Activated naive CD4-positive, alpha-beta T cell (primary cell): ENCODE measurements at places on chromosomes 12 and 14.

- no peak for DNase-seq
Observed at GRCh38 chr14:90666571-90666970, 149.7 kb downstream of the TTC7B start.

- no peak for DNase-seq
Observed at GRCh38 chr14:105141486-105142281, 26.9 kb downstream of the JAG2 start.

- DNase-seq: no peak
Observed at GRCh38 chr14:58832095-58832521, 194.3 kb downstream of the DACT1 start.

- DNase-seq: no peak
Observed at GRCh38 chr12:27333403-27334009, 870 bp downstream of the BMAL2 start.

GRCh38 chr12:95055057-95055456 lies 18.4 kb downstream of the NR2C1 start:
- DNase-seq: no peak

DNA sequence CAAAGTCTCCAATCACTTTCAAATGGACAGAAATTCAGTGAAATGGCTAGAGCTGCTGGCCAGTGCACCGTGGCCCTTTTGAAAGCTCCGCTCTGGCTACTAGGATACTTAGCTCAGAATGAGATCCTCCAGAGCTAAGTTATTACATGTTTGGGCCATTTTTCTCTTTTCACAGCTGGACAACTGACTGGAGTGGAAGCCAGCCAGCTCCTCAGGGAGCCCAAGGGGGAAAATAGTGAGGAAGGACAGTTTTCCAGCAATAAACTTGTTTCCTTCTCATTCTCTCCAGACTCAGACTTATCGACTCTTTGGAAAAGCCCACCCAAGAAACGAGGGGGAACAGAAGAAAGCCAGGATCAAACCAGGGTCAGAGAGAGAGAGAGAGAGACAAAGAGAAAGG lies 266.0 kb downstream of the KSR2 start:
- no peak for DNase-seq

- no peak for DNase-seq
Observed at GRCh38 chr14:23582906-23583760, 4.5 kb upstream of the JPH4 start.

DNA sequence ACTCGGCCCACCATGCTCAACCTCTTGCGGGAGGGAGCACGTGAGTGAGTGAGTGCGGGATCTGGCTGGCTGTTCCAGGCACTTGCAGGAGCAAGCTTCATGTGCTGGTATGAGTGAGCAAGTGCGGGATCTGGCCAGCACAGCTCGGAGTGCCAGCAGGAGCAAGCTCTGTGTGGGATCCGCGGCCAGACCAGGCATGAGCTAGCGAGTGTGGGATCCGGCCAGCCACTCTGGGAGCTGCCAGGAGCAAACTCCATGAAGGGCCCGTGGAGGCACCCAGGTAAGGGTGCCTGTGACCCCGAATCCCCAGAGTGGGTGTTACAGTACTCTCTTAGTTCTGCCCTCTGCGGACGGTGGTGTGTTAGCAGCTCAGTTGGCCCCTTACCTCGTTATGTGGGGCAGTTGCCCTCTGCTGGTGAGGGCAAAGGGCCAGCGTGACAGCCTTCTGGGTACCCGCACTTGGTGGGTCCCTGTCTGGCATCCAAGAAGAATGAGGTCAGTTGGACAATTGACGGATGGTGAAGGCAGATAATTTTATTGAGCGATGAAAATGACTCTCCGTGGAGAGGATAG lies 38.3 kb downstream of the RAD51B start:
- no peak for DNase-seq

DNA sequence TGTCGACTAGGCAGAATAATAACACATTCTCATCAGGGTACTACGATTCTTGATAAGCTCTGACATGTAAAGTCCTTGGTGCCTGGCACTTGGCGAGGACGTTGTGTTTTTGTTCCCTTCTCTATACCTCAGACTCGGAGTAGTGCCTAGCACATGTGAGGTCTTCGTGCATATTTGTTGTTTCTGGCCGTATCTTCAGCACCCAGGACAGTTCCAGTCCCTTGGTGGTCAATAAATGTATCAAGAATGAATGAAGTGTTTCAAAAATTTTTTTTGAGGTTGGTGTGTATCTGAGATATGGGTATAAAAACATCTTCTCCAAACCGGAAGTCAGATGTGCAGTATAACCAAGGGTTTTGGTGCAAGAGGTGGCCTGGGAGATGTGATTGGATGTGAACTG lies 198.2 kb downstream of the AACS start:
- DNase-seq: no peak

- DNase-seq: no peak
Observed at GRCh38 chr12:95484524-95484923, 10.6 kb downstream of the METAP2 start.

- DNase-seq: no peak
Observed at GRCh38 chr12:91637789-91638624, 455.4 kb upstream of the DCN start.

DNA sequence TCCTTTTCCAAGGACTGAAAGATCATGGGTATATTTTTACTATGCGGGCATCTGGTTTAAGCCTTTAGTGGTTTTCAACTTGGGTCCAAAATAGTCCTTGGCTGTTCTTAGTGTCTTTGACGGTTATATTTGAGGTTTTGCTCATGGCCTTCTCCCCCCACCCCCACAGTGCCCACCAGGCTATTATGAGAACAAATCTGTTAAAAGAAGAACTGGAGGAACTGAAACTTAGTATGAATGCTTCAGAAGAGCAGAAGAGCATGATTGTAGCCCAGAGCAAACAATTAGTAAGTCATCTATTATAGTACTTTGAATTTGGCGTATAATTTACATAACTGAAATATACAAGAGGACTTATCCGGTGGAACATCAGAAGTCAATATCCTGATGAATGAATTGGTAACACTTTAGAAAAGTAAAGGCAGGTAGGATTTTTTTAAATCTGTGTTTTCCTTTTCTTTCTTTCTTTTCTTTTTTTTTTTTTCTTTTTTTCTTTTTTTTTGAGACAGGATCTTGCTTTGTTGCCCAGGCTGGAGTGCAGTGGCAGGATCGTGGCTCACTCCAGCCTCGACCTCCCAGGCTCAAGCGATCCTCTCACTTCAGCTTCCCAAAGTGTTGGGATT lies 71.8 kb upstream of the BCAT1 start:
- no peak for DNase-seq

DNA sequence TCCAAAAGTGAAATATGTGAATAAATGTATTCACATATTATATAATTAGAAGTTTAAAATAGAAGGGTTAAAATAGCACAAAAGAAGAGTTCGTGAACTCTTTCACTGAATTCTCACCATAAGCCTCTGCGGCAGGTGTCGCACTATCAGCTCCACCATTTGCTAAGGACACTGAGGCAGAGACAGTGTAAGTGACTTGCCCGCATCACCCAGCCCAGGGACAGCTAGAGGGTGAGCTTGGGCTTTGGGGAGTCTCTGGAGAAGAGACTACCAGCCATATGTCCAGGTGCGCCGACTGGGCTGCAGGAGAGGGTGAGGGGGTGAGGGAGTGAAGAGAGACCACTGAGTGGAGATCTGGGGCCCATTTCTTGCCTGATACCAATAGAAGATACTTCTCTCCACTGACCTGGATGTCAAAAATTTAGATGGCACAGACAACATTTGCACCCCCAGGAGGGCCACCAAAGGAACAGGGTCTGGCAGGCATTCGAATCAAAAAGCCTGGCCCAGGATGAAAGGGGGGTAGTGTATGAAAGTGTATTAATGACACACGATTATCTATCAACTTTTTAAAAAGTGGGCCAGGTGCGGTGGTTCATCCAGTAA lies 28.5 kb downstream of the FAIM2 start:
- DNase-seq: no peak

DNA sequence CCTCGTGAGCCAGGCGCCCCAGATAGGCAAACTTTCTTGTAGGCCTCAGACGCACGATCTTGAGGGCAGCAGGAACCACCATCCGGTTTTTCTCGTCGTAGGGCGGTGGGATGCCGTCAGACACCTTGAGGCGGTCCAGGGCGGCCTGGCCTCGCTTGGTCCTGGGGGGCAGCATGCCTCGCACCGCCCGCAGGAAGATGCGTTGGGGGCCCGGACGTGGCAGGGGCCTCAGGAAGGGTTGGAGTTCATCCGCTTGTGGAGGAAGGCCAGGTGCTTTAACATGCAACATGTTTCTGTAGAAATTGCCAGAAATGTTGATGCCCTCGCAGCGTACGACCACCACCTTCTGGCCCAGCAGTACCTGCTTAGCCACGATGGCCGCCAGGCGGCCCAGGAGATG lies 5.5 kb upstream of the TSPAN9 start:
- DNase-seq: no peak

DNA sequence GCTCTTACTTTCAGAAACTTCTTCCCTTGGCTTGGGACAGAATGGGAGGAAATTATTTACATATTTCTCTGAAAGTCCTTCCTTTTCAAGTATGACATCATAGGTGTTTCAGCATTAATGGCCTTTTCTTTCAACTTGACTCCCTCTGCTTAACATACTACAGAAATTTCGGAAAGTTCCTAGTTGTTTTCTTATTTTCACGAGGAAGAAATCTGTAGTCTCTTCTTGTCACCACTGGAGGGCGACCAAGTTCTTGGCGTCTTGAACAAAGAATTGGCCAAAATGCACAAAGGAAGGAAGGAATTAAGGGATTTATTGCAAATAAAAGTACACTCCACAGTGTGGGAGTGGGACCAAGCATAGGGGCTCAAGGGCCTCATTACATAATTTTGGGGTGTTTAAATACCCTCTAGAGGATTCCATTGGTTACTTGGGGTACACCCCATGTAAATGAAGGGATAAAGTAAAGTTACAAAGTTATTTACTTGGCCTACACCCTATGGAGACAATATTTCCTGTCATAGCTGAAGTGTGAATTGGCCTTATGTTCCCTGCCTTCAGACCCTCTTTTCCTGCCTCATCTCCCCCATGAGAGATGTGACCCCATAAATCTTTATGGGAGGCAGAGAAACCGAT lies 70.4 kb downstream of the RPL10L start:
- DNase-seq: no peak

DNA sequence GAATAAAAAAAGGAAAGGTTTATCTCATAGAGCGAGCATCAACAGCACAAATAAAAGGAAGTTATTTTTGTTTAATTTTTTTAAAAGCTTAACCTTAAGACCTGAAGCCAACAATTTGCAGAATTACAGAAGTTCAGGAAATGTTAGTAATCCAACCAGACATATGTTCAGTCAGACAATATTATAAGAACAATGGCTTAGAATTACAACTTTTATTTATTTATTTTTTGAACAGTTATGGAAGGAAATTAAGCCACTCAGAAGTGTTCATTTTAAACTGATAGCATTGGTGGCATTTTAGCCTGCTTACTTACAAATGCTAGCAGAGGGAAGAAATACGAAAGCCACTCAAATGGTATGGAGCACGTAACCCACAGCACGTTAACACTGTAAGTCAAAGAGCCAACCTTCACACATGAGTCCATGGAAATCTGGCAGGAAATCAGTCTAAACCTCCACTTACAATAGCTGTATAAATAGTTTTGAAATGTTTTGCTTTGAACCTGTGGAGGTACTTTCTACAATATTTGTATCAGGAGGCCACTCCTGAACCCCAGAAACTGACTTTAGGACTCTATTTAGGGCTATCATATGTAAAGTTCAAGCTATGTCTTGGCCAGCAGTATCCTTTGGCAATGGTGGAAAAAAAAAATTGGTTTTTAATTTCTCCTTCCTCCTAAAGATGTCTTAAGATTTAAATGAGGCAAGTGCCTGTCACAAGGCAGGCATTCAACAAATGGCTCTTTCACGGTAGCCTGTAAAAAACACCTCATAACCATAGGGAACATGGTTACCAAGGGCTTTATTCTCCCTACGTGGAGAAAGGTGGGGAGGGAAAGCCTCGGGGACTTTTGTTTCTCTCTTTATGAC lies 102.3 kb downstream of the ITPR2 start:
- no peak for DNase-seq

GRCh38 chr14:61280092-61280525 lies 1.0 kb downstream of the TMEM30B start:
- DNase-seq: no peak

DNA sequence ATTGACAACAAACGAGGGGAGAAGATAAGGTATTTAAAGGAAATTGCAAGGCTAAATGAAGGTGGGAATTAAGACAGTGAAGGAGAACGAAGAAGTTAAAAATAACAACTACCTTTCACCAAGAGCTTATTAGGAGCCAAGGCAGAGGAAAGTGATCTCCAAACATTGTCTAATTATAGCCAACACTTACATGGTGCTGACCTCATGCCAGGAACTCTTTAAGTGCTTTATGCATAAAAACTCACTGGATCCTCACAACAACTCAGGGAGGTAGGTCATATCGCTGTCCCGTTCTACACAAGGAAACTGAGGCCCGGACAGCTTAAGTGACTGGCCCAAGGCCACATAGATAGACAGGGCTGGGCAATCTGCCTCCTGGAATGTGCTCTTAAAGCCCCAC lies 19.5 kb downstream of the TAMALIN start:
- DNase-seq: no peak
